ENCODE measurements at places on chromosomes 11 and 22. TPM values are rescaled to one million over a fixed set of nuclear protein-coding genes. Genes with fewer than 3 reads are reported as not detected.

DNA sequence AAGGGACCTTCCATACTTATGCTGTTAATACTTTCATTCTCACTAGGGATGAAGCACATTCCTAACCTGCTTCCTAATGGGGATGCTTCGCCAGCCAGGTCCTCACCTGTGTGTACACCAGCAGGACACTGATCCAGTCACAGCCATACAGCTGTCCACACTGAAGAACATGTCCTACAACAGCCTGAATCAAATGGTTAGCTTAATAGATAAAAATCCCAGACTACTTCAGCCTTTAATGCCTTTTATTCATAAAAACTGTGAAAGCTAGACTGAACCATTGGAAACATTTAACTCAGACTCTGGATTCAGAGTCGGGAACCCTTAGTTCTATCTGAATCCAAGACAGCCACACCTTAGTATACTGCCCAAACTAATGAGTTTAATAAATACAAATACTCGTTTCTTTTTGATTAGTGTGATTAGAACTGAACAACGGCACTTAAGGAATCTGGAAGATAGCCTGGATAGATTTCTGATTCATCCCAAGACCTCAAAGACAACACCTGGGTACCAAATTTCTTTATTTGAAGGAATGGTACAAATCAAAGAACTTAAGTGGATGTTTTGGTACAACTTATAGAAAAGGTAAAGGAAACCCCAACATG is 3.3 kb downstream of the FTH1 start:
- DNase-seq: no peak

GRCh38 chr11:92675810-92676209 is 293.6 kb upstream of the MTNR1B start:
- DNase-seq: no peak

- DNase-seq: no peak
These were observed 1095.5 kb upstream of the CCDC90B start for GRCh38 chr11:84381666-84382065.

DNA sequence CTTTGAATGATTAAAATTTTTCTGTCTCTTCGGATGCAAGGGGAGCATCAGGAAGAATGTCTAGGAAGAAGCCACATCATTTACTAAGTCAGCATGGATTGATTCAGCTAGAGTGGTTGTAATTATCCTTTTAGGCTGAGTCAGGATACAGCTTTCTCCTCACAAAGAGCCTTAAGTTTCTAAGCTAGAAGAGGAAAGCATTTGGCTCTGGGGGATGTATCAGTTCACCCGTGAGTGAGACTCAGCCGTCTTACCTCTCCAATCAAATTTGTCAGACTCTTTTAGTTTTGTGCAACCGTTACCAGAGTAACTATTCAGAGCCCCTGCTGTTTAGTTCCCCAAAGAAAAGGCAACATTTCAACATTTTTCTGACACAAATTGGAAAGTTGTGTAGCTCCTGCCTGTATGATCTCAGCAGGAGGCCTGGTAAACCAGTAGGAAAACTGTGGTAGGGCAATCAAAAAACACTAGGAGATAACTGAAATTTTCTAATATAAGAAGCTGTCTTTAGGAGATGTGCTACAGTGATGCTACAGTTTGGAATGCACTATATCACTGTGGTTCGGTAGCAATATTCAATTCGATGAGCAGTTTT is 432.4 kb upstream of the LUZP2 start:
- peak; percentile 18 for DNase-seq

- no peak for DNase-seq
These were observed 11.4 kb downstream of the ZNRF3 start for GRCh38 chr22:28894807-28895206.

GRCh38 chr11:129375751-129376657 is at the start of gene BARX2:
Gene BARX2 (plus strand): TSS chr11:129375848. CDS start chr11:129376036, 188 bp downstream.
- DNase-seq: no peak

DNA sequence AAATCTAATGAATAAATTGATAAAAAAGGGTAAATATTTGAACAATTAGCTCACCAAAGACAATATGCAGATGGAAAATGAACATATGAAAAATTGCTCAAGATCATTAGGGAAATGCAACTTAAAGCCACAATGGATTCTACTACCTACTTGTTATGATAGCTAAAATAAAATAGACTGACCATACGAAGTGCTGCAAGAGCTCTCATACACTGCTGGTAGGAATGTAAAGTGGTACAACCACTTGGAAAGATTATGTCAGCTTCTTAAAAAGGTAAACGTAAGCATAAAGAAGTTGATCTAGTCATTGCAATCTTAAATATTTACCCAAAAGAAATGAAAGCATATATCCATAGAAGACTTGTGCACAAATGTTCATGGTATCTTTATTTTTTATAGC is 504.2 kb upstream of the ARHGAP42 start:
- DNase-seq: no peak

GRCh38 chr22:30777587-30777986 is 82.9 kb downstream of the OSBP2 start:
- DNase-seq: no peak

The KCNK4 gene
- not detected for total RNA-seq

The IGF2 gene
- 0.90 TPM for total RNA-seq

The MMP27 gene
- not detected for total RNA-seq

The SLC17A6 gene
- total RNA-seq: not detected

The APOA4 gene
- not detected for total RNA-seq

The SULT4A1 gene
- total RNA-seq: 0.50 TPM

The UPK3A gene
- not detected for total RNA-seq
